ENCODE measurements at places on chromosomes 1 and 21.
A peak's percentile ranks its signal among the peaks of the same experiment; 100 is the strongest.

GRCh38 chr21:26790296-26790695 lies 54.9 kb downstream of the ADAMTS1 start:
- DNase-seq, result no peak

DNA sequence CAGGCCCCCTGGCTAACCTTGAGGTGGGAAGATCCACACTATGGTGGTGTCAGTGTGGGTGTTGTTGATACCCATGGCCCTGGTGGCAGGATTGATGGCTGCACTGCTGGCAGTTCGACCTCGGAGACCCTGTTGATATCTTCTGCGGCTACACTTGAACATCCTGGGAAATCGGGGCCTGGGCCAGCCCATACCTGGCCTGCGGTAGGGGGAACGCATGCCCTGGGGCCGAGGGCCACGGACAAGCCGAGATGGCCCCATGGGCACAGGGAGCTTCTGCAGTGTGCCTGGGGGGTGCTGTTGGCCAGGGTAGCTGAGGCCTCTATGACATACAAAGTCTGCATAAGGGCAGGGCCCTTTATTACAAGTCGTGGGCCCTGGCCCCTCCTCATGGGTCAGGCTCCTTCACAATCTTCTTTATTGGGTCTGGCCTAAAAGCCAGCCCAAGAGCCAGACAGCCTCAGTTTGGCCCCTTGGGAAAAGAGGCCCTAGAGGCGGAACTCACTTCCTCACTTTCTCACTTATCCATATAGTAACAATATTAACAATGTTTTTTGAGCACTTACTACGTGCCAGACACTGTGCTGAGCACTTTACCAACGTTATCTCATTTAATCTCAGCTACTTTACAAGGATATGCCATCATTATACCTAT lies at the start of gene P3R3URF:
Gene P3R3URF (minus strand): TSS at position 278 of the 655 bp plus-strand sequence. CDS start 17 bp downstream, at position 261.
- DNase-seq, result no peak

DNA sequence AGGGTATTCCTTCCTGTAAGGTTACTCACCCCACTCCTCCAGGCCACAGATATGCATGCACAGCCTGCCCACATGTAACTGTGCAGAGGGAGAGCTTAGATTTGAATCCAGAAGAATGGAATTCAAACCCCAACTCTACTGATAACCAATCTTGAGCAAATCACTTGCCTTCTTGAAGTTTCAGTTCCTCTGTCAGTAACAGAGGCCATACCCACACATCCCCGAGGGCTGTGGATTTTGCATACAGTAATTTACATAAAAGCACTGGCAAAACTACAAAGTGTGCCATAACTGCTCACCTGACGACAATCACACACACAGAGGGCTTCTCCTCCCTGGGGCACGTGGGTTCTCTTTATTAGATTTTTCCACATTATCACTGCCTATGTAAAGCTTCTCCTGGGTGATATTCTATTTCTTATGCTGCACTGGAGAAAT lies 18.6 kb downstream of the CD247 start:
- no peak for DNase-seq

DNA sequence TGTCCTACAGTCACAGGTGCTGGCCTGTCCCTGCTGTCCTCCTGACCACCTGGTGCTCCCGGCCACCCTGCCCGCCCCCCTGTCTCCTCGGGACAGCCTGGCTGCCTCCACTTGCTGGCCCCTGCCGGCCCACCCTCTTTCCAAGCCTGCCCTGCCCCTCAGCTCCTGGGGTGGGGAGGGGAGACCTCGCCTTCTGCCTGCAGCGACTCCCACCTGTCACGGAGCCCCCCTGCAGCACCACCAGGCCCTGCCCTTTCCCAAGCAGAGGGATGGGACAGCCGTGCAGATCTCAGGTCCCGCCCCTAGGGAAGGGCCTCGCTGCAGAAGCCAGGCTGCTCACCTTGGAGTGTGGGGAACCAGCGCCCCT lies 7.5 kb downstream of the LRRC3 start:
- DNase-seq, result no peak

- no peak for DNase-seq
Observed at GRCh38 chr1:219413536-219413935, 199.4 kb downstream of the ZC3H11B start.

- no peak for DNase-seq
Observed at GRCh38 chr1:25914074-25914995, 8.1 kb upstream of the STMN1 start.

GRCh38 chr1:69171248-69171647 lies 396.5 kb upstream of the LRRC7 start:
- DNase-seq, result no peak

DNA sequence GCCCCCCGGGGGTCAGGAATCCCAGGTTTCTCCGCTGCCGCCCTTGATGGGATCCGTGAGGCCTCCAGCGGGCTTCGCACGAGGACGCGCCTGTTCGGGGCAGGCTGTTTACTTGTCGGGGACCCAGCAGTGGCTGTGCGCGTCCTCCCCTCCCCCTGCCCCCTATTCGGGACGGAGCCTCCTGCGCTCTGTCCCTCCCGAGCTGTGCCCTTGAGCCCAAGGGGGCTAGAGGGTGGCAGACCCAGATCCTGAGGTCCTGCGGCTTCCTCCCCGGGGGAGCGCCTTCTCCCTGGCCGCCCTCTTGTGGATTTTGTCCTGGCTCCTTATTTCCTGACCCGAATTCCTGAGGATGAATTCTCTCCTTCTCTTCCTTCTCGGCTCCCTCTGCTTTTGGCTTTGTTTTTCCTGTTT lies 38.4 kb downstream of the PIK3CD start:
- DNase-seq, result no peak

DNA sequence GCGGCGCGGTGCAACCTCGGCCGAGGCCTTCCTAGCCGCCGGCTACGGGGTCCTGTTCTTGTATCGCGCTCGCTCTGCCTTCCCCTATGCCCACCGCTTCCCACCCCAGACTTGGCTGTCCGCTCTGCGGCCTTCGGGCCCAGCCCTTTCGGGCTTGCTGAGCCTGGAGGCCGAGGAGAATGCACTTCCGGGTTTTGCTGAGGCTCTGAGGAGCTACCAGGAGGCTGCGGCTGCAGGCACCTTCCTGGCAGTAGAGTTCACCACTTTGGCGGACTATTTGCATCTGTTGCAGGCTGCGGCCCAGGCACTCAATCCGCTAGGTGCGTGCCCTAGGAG lies 379 bp downstream of the PPCS start:
- DNase-seq, result peak; percentile 81

- DNase-seq, result no peak
Observed at GRCh38 chr1:59645893-59646292, 168.9 kb upstream of the HOOK1 start.

- no peak for DNase-seq
Observed at GRCh38 chr1:159469921-159470533, 30.5 kb downstream of the OR10J1 start.

- no peak for DNase-seq
Observed at GRCh38 chr1:82901118-82901517, 1097.8 kb downstream of the TTLL7 start.

DNA sequence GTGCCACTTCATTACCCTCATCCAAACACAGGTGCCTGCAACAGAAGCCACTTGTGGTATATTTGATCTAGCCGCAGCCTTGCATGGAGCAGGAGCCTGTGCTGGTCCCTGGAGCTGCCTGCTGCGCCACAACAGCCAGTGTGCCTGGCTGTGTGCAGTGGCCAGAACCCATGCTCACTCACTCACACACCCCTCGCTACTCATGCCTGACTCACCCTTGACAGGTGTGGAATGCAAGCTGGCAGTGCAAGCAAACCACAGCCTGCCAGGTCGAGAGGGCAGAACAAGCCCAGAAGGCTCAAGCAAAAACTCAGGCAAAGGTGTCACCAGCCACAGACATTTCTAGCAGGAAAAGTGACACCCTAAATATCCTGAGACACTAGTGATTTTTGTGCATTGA lies 1510.9 kb downstream of the KCNT2 start:
- DNase-seq, result no peak

DNA sequence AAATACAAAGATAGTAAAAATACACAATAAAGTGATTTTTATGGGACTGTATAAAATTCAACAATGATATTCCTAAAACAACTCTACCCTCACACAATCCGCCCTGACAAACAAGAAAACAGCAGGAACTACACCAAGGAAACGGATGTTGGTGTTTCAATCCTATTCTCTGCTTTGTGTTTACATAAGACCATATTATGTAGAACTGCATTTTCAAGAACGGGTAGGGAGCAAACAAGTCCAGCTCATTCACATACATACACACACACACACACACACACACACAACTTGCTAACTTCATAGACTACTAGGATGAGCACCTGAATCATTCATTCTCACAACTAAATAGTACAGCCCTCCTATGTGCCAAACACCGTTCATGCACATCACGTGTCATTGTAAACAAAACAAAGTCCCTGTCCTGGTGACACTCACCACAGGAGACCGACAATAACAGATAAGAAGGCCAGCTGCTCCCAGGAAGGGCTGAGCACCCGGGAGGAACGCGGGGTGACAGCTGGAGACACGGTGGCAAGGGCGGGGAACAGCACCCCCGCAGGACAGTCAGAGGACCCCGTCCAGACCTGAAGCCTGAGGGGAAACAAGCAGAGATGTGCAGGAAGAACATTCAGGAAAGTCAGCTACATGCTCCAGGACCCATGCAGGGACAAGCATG lies 43.0 kb downstream of the NPHP4 start:
- DNase-seq, result no peak

GRCh38 chr1:169949139-169949538 lies 55.4 kb upstream of the SCYL3 start:
- DNase-seq, result no peak

GRCh38 chr1:87474098-87474497 lies 145.4 kb downstream of the LMO4 start:
- no peak for DNase-seq

DNA sequence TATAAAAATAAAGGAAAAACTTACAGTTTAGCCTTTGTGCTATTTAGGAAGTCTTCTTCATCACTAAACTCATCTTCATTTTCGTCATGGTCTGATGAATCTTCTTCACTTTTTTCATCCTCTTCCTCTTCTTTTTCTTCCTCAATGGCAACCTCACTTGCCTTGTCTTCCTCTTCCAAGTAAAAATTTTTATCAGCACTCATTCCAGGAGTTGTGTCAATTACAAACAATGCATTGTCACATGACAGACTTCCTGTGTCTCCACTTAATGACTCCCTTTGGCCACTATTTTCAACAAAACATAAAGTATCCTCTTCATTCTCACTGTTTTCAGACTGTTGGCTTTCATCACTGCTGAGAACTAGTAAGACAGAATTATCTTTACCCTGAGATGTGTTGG lies 2.8 kb downstream of the DNTTIP2 start:
- DNase-seq, result no peak

GRCh38 chr1:15803380-15803779 lies 4.1 kb downstream of the UQCRHL start:
- no peak for DNase-seq

DNA sequence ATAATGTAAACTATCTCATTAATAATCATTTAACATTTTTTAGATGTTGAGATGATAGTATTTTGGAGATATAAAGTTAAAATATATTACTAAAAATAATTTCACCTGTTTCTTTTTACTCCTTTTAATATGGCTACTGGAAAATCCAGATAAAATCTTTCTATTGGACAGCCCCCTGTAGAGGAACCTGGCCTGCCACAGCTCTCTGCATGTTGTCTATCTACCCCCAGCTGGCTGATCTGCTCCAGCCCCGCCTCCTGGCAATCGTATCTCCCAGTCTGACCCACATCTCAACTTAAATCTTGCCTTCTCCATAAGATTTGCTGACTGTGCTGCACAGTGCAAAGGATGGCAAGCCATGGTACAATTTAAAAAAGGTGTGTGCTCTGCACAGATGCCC lies 182.8 kb downstream of the SIPA1L2 start:
- DNase-seq, result no peak

GRCh38 chr1:95122151-95122697 lies 5.1 kb downstream of the TLCD4 start:
- no peak for DNase-seq

DNA sequence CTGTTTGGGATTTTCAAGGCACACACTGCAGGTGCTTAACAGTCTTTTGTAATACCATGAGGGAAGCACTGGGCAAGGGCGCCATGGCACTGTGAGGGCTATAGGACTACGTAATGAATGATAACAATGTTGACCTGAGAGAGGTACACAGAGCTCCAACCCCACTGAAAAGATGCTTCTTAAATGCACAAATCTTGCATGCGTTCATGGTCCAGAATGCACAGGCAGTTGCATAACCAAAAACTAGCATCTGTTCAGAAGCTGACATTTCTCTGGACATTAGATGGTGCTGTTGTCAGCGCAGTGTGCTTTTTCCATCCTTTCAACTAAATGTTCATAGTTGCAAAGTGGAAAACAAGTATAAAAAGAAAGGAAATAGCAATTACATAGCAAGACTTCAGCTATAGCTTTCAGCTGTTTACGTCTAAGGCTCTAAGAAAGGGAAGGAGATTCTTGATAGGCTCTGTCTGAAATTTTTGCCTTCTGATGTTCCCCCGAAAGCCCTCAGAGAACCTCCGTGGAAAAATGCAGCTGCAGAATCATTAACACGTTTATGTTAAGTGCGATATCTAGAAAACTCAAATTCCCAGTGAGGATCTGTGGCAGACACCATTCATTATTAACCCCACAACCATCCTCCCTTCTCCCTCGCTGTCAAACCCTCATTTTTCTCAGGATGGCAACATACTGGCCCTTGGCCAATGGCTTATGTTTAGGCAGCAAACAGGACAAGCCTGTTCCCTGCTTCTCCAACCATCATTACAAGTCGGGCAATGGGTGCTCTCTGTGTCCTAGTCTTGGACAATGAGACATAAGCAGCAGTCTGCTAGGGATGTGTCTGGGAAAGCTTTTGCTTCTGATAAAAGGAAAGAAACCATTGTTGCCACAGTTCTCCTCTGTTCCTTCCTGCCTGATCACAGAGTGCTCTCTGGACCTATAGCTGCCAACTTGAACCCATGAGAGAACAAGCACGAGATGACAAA lies 8.2 kb upstream of the TARBP1 start:
- DNase-seq, result peak; percentile 48

- DNase-seq, result no peak
Observed at GRCh38 chr1:29372108-29372507, 135.8 kb downstream of the PTPRU start.

- no peak for DNase-seq
Observed at GRCh38 chr1:96520579-96520947, 201.0 kb upstream of the PTBP2 start.

- no peak for DNase-seq
Observed at GRCh38 chr1:164755690-164756089, 196.7 kb downstream of the PBX1 start.

DNA sequence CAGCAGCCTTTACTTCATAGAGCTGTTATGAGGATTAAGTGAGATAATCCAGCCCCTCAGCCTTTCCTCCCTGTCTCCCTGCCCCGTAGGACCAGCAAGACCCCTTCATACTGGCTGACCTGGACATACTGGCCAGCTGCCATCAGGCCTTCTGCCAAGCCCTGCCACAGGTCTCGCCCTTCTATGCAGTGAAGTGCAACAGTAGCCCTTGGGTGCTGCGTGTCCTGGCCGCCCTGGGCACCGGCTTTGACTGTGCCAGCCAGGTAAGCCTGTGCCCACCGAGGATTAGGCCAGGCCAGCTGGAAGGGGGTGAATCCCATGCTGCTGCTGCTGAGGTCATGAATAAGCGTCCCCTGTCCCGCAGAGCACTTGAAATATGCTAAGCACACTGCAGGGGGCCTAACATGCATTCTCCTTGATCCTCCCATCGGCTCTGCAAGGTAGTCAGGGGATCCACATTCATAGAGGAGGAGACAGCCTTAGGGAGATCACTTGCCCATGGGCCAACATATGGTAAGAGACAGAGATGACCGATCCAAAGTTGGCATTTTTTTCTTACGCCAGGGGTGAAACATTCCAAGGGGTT lies 73.3 kb upstream of the TINAGL1 start:
- no peak for DNase-seq
